ENCODE measurements at places on chromosomes 1 and 21. TPM values are rescaled to one million over a fixed set of nuclear protein-coding genes. Genes with fewer than 3 reads are reported as not detected.

The C1orf74 gene
- 1.6 TPM for total RNA-seq

The OPRD1 gene
- not detected for total RNA-seq

- H3K4me3 ChIP-seq: no peak overlapping the region
- H3K4me1 ChIP-seq: peaks cover 54% of the 10 kb centered on the region
- peak overlapping the region; percentile 75 for H3K27ac ChIP-seq
- peaks cover 81% of the 10 kb centered on the region for H3K36me3 ChIP-seq
- DNase-seq: no peak
- H3K27me3 ChIP-seq: no peaks in the 10 kb centered on the region
Observed at GRCh38 chr1:27885114-27885528, 12.8 kb downstream of the THEMIS2 start.

- H3K36me3 ChIP-seq: no peaks in the 10 kb centered on the region
- H3K27me3 ChIP-seq: no peaks in the 10 kb centered on the region
- no peak overlapping the region for H3K27ac ChIP-seq
- DNase-seq: no peak
Observed at GRCh38 chr1:169623132-169623926, 6.6 kb downstream of the SELP start.

The BACE2 gene
- 20.8 TPM for total RNA-seq

GRCh38 chr1:160542303-160542945 lies 19.4 kb upstream of the SLAMF6 start:
- H3K27me3 ChIP-seq: no peaks in the 10 kb centered on the region
- H3K36me3 ChIP-seq: no peaks in the 10 kb centered on the region
- DNase-seq: no peak
- no peak overlapping the region for H3K4me3 ChIP-seq
- no peak overlapping the region for H3K27ac ChIP-seq

The LEFTY2 gene
- total RNA-seq: 1.2 TPM

DNA sequence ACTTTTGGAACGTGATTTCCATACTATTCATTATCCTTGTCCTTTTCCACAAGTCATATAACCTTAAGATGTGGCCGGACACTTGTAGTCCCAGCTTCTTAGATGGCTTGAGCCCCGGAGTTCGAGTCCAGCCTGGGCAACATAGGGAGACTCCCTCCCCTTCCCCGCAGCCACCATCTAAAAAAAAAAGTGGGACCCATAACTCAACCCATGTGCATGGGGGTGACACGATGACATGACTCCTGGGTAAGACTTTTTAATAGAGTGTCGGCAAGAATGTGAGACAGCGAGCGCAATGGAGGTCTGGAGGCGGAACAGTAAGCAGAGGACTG lies 25.7 kb downstream of the MIA3 start:
- no peaks in the 10 kb centered on the region for H3K27me3 ChIP-seq
- peak overlapping the region; percentile 86 for H3K4me3 ChIP-seq
- peaks cover 16% of the 10 kb centered on the region for H3K4me1 ChIP-seq
- peaks cover 32% of the 10 kb centered on the region for H3K36me3 ChIP-seq
- DNase-seq: peak; percentile 56

GRCh38 chr1:16122916-16123315 lies 33.0 kb downstream of the EPHA2 start:
- peak; percentile 88 for DNase-seq
- peaks cover 34% of the 10 kb centered on the region for H3K4me1 ChIP-seq
- no peak overlapping the region for H3K4me3 ChIP-seq
- peaks cover 31% of the 10 kb centered on the region for H3K36me3 ChIP-seq
- H3K27ac ChIP-seq: no peak overlapping the region

The HES3 gene
- total RNA-seq: not detected

GRCh38 chr1:26811057-26811456 lies 15.4 kb upstream of the ZDHHC18 start:
- H3K4me1 ChIP-seq: no peaks in the 10 kb centered on the region
- no peak overlapping the region for H3K4me3 ChIP-seq
- H3K27ac ChIP-seq: no peak overlapping the region

DNA sequence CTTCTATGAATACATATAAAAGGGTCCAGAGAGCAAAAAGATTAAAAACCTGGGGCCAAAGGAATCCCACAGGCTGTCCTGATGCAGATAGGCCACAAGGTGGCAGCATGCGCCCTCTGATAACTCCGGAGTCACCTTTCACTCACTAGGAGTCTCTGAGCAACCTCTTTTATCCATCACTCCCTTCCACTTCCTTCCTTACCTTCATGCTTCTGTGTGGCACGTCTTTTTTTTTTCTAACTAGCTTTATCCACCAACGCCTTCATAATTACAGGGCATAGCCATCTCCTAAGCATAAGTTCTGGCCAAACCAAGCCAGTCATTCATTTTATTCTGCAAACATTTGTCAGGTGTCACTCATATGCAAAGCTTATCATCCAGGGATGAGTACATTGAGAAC lies 3.9 kb upstream of the PGLYRP4 start:
- no peak overlapping the region for H3K4me3 ChIP-seq
- H3K27ac ChIP-seq: no peak overlapping the region
- peak; percentile 79 for DNase-seq
- H3K36me3 ChIP-seq: no peaks in the 10 kb centered on the region
- peaks cover 4% of the 10 kb centered on the region for H3K4me1 ChIP-seq

DNA sequence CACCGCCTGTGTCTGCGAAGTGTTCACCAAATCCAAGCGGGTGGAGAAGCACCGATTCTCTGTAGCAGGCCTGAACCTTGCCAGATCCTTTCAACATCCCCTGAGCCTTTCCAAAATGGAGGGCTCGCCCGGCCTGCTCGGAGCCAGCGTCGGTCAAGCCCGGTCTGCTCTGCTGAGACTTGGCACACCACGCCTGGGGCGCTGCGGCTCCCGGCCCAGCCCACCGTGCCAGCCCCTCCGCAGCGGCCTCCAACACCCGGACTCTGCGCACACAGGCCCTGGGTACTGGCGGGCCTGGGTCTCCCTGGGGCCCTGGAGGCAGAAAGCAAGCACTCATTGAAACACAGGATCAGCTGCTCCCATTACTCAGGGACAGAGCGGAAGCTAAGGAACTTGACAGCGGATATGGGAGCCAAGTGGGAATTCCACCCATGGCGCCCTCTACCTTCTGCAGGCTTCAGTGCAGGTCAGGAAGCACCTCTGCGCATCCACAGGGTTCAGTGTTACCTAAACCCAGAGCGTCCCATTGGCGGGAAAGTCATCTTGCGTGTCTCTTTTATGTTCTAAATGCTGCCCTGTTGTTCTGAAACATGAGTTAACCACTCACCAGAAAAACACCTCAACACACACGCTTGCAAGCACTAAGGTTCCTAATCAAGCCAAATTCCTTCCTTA lies 159.9 kb downstream of the ZBTB18 start:
- peaks cover 7% of the 10 kb centered on the region for H3K4me1 ChIP-seq
- no peaks in the 10 kb centered on the region for H3K27me3 ChIP-seq
- H3K4me3 ChIP-seq: no peak overlapping the region
- no peak for DNase-seq

DNA sequence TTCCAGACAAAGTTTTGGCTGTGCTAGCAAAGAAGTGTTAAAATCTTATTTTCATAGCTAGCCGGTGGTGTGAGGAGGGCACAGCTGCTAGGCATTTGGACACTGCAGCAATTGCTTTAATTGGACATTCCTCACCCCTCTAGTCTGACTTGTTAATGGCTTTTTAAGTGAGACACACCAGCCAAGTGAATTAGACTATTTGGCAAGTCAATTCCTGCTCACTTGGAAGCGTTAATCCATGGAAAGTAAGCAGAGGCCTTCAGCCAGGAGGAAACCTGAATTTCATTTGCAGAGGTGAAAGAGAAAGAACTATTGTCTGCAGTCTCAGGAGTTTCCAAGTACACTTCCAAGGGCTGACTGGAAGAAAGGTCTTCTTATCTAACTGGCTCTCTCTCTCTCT lies 175.7 kb downstream of the ST6GALNAC3 start:
- H3K27ac ChIP-seq: no peak overlapping the region
- no peak for DNase-seq
- H3K4me3 ChIP-seq: no peak overlapping the region
- H3K27me3 ChIP-seq: no peaks in the 10 kb centered on the region
- no peaks in the 10 kb centered on the region for H3K36me3 ChIP-seq

GRCh38 chr1:227357171-227357926 lies 39.1 kb upstream of the CDC42BPA start:
- peaks cover 17% of the 10 kb centered on the region for H3K4me1 ChIP-seq
- DNase-seq: no peak
- H3K27ac ChIP-seq: peak overlapping the region; percentile 59
- H3K36me3 ChIP-seq: no peaks in the 10 kb centered on the region
- no peak overlapping the region for H3K4me3 ChIP-seq
- no peaks in the 10 kb centered on the region for H3K27me3 ChIP-seq

The KIRREL1 gene
- 26.9 TPM for total RNA-seq

DNA sequence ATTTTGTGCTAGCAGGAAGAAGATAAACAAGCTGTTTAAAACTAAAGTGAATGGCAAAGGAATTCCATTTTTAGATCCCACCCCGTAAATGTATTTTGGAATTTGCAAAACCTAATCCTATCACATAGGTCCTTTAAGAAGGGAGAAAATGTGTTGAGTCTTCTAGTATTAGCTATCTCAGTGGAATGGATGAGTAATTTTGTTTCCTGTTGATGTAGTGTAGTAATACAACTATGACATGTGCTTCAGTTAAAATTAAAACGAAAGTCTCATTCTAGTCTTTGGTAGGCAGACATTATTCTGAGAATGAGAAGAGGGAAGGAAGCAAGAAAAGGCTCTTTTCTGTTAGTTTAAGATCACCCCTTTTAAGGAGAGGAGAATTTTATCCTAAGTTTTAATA lies 265.9 kb upstream of the C1orf105 start:
- no peak for DNase-seq
- no peaks in the 10 kb centered on the region for H3K4me1 ChIP-seq
- no peaks in the 10 kb centered on the region for H3K36me3 ChIP-seq

GRCh38 chr1:93651695-93652094 lies 29.9 kb downstream of the BCAR3 start:
- H3K36me3 ChIP-seq: peaks cover 8% of the 10 kb centered on the region
- no peaks in the 10 kb centered on the region for H3K27me3 ChIP-seq
- peaks cover 10% of the 10 kb centered on the region for H3K4me1 ChIP-seq
- no peak overlapping the region for H3K27ac ChIP-seq
- H3K4me3 ChIP-seq: no peak overlapping the region
- no peak for DNase-seq

DNA sequence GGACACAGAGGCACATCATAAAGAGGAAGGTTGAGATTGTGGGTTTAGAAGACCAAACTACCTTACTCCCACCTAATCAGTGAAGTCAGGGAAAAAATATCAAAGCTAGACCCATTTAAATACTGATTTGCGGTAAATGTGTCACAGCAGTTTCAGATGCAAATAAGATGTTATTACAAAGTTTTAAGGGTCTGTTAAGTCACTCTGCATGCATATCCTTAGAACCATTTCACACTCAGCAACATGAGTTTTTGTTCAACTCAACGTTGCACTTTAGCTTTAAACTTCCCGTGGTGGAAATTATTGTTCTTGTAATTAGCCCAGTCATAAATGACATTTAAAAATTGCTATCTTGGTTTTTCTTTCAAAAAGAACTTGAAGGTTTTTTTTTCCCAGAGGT lies 34.8 kb downstream of the RPAP2 start:
- H3K36me3 ChIP-seq: peaks cover 15% of the 10 kb centered on the region
- no peak overlapping the region for H3K4me3 ChIP-seq
- no peaks in the 10 kb centered on the region for H3K4me1 ChIP-seq
- H3K27me3 ChIP-seq: no peaks in the 10 kb centered on the region
- DNase-seq: no peak
- H3K27ac ChIP-seq: no peak overlapping the region

- H3K27me3 ChIP-seq: no peaks in the 10 kb centered on the region
- no peak overlapping the region for H3K4me3 ChIP-seq
- no peaks in the 10 kb centered on the region for H3K4me1 ChIP-seq
- no peaks in the 10 kb centered on the region for H3K36me3 ChIP-seq
- no peak for DNase-seq
- H3K27ac ChIP-seq: no peak overlapping the region
Observed at GRCh38 chr1:241308011-241308410, 49.0 kb downstream of the RGS7 start.

The MANEAL gene
- 4.9 TPM for total RNA-seq

DNA sequence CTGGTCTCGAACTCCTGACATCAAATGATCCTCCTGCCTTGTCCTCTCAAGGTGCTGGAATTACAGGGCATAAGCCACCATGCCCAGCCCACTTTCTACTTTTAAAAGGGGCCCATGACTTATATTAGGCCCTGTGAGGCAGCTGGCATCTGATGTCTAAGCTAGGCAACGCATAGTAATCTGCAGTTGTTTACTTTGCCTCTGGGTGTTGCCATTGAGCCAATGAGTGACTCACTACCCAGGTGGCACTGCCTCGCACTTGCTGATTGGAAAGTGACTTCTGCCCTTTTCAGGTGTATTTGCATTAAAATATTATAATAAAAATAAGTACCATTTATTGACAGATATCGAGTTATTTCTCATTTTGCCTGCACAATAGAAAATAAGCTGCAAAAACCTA lies 84.9 kb downstream of the KIF14 start:
- no peak for DNase-seq
- no peak overlapping the region for H3K4me3 ChIP-seq
- no peaks in the 10 kb centered on the region for H3K4me1 ChIP-seq

- no peak overlapping the region for H3K27ac ChIP-seq
- H3K4me1 ChIP-seq: no peaks in the 10 kb centered on the region
- no peaks in the 10 kb centered on the region for H3K36me3 ChIP-seq
- no peaks in the 10 kb centered on the region for H3K27me3 ChIP-seq
- no peak overlapping the region for H3K4me3 ChIP-seq
Observed at GRCh38 chr1:83897516-83897915, 101.4 kb downstream of the TTLL7 start.

The DMRTA2 gene
- total RNA-seq: not detected

DNA sequence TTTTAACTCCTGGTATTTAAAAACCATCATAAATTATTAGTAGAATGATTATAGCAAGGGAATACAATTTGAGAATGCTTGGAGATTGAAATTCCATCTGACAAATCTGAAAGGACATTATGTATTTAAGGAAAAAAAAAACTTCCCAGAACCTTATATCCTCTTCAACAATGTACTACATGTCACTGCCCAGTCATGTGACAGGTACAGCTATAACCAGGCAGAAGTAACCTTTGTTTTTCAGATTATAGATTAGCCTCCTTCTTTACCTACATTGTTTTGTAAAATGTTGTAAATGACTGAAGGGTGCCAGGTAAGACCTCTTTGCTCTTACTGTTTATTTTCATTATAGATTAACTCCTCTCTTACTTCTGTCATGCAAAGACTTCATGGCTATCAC lies 96.9 kb downstream of the KCNJ6 start:
- no peaks in the 10 kb centered on the region for H3K27me3 ChIP-seq
- no peaks in the 10 kb centered on the region for H3K36me3 ChIP-seq
- no peak for DNase-seq
- H3K27ac ChIP-seq: no peak overlapping the region
- no peaks in the 10 kb centered on the region for H3K4me1 ChIP-seq

GRCh38 chr21:33490991-33491372 lies 534 bp downstream of the DNAJC28 start:
- no peaks in the 10 kb centered on the region for H3K27me3 ChIP-seq
- H3K4me3 ChIP-seq: peak overlapping the region; percentile 86
- H3K4me1 ChIP-seq: peaks cover 14% of the 10 kb centered on the region
- peak overlapping the region; percentile 81 for H3K27ac ChIP-seq
- no peaks in the 10 kb centered on the region for H3K36me3 ChIP-seq

The LAPTM5 gene
- 544 TPM for total RNA-seq

- DNase-seq: no peak
- H3K4me3 ChIP-seq: no peak overlapping the region
- H3K27me3 ChIP-seq: no peaks in the 10 kb centered on the region
- H3K36me3 ChIP-seq: no peaks in the 10 kb centered on the region
- H3K27ac ChIP-seq: no peak overlapping the region
Observed at GRCh38 chr1:90748668-90749067, 31.6 kb upstream of the BARHL2 start.
